ENCODE measurements at places on chromosomes 12 and 14. TPM values are rescaled to one million over a fixed set of nuclear protein-coding genes. Genes with fewer than 3 reads are reported as not detected.

DNA sequence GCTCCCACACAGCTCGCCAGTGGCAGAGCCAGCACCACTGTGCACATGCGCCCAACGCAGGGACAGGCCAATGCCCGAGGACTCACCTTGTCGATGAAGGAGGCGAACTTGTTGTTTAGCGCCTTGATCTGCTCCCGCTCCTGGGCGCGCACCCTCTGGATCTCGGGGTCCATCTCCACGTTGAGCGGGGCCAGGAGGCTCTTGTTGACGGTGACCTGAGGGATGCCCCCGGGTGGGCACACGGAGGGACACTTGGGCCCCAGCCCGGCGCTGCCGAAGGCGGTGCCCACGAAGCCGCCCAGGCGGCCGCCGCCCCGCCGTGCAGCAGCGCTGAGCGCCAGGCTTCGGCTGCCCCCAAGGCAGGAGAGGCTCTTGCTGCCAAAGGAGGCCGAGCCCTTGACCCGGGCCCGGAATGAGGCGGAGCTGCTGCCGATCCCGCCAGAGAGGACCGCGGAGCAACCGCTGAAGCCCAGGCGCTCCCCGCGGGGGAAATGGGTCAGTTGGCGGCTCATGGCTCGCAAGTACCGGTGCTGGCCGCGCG lies at the start of gene KRT72:
Gene KRT72, minus strand, starts transcription at position 523 of the 541 bp plus-strand sequence. Its CDS starts 11 bp downstream, at position 512.
- DNase-seq, result no peak

- DNase-seq, result no peak
These were observed 28.6 kb downstream of the AACS start for GRCh38 chr12:125093681-125094330.

DNA sequence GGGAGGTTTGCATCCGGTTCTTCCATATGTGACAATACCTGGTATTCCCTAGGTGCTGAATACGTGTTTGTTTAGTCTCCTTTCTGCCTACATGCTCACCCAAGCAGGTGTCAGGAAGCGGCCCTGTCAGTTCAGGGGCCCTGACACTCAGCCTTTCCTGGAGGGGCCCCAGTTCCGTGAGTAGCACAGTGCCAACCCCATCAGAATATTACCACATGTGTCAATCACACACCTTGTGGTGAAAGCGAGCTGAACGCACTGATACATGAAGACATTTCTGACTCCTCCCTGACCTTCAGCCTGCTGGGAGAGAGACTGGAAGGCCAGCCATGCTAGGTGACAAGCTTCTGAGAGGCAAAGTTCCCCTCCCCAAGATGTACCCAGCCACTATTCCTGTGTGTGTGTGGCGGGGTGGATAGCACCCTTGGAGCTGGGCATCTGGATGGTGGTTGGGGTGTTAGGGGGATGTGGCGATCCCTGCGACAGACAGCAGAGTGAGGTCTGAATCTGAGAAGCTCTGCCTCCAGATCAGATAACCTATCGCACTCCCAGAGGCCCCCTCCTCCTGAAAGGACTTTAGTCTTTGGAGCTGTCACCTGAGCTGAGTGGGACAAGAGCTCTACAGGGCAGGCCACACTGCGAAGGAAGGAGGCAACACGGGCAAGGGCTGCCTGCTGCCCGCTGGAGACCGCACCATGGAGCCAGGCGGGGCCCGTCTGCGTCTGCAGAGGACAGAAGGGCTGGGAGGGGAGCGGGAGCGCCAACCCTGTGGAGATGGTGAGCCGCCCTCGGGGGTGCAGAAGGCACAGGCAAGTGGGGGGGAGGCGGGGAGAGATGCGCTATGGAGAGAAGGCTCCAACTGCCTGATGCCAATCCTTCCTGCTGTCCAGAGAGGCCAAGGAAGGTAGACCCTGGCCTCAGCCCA lies at the start of gene SOAT2:
Gene SOAT2, plus strand, starts transcription at position 604 of the 925 bp plus-strand sequence. Its CDS starts 92 bp downstream, at position 696.
- no peak for DNase-seq

DNA sequence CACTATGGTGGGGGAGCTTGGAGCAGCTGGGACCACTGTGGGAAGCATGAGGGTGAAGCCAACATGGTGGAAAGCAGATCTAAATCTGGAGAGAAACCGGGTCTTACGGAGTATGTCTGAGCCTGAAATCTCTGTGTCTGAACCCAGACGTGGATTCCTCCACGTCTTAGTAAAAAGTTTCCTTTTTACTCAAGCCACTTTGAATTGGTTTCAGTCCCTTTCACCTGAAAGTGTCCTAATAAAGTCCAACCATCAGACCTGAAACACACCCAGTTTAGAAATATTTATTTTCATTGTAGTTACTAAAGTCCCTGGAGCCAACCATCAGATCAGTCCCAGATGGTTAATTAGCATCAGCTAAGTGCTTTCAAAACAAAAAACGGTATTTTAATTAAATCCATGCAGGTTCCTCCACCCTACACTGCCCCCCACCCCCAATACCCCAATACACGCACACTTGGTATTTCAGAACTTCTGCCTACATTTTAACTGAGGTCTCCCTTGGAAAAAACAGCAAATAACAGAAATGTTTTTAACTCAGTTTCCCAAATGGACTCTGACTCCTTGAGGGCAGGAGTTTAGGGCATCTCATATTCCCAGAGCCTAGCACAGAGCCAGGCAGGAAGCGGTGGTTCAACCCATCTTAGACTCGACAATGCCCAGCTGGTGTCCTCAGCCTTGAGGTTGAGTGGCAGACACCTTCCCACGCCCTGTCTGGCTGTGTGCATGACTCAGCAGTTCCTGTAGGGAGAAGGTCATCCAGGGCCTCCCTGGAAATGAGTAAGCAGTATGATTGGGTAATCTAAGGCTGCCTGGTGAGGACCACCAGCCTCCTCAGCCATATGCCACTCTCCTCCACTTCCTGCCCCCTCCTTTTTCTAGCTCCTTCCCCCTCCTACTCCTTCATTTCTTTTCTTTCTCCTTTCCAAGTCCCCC lies 175.8 kb downstream of the TTC8 start:
- DNase-seq, result peak; percentile 89

- no peak for DNase-seq
These were observed 26.1 kb downstream of the KRT8 start for GRCh38 chr12:52878507-52879393.

- DNase-seq, result no peak
These were observed 75.8 kb downstream of the FRMD6 start for GRCh38 chr14:51727526-51727925.

- no peak for DNase-seq
These were observed 591.0 kb upstream of the TMEM132C start for GRCh38 chr12:127675936-127676335.

RDH16 gene
- total RNA-seq, result not detected

DNA sequence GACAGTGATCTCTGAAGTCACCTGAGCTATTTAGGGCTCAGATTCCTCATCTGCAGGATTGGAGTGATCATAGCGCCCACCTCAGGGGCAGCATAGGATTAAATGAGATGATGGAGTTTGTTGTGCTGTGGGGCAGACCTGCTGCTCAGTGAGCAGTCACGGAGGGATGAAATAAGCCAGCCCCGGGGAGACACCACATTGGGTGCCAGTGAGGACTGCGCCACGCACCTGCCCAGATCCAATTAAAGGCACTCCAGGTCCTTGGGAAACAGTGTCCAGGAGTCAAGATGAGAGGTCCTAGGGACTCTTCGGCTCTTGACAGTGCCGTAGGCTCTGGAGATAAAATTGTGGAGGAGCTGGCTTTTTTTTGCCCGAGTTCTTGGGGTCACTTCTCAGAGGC lies 166.2 kb downstream of the ADGRD1 start:
- no peak for DNase-seq

GRCh38 chr14:22232933-22233332 lies 356.1 kb downstream of the DAD1 start:
- no peak for DNase-seq

IAPP gene
- not detected for total RNA-seq

DNA sequence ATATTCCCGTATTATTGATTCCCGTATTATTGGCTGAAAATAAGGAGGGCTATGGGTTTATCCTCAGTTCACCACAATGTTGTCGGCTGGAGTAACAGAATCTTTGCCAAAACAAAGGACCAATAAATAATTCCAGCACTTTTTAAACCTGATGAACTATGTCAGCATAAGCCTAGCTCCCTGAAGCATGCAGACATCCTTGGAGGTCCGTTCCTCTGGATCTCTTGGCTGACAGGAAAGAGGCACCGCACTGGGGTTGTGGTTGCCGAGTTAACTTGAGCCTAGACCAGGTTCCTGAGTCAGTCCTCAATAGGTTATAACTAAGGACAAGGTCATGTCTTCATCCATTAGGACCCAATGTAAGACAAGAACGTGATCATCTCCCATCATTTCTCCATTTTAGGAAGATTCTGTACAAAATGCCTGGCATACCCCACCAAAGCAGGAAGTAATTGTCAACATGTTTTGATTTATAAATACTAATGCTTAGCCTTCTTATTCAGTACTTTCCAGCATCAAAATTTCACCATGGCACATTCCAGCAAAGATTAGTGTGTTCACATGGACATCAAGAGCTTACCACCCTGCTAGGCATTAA lies 36.6 kb downstream of the NID2 start:
- DNase-seq, result peak; percentile 57

CFAP251 gene
- total RNA-seq, result 0.74 TPM

GRCh38 chr14:79580414-79580813 lies 630.9 kb downstream of the DIO2 start:
- no peak for DNase-seq

DNA sequence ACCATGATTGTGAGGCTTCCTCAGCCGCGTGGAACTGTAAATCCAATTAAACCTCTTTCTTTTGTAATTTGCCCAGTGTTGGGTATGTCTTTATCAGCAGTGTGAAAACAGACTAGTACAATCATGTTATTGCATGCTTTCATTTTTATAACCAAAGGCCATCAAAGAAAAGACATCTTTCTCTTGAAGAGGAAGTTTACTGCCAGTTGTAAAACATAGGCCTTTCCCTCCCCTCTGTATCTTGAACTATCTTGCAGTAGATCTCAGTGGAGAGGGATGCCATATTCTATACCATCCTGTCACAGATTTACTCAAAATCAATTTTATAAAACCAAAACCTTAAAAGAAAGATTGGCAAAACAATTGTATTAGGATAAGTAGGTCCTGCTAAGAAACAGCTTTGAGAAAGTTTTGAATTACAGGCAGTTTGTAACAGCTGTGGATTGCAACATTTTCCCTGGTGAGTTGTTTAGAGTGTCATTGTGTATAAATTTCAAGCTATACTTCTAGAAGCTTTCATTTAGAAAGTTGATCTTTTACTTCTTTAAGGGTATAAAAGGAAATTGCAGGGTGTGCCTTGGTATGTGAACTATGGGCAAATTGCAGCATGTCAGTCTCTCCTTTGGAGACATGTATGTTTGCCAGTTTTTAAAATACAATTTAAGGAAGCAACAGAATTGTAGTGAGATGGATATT lies 128.0 kb downstream of the ATP23 start:
- no peak for DNase-seq

GRCh38 chr14:71362920-71363584 lies 455.8 kb downstream of the PCNX1 start:
- no peak for DNase-seq

GRCh38 chr12:5985471-5985870 lies 40.4 kb upstream of the ANO2 start:
- DNase-seq, result no peak

- no peak for DNase-seq
These were observed 328.8 kb upstream of the PDE3A start for GRCh38 chr12:20039562-20039961.

DNA sequence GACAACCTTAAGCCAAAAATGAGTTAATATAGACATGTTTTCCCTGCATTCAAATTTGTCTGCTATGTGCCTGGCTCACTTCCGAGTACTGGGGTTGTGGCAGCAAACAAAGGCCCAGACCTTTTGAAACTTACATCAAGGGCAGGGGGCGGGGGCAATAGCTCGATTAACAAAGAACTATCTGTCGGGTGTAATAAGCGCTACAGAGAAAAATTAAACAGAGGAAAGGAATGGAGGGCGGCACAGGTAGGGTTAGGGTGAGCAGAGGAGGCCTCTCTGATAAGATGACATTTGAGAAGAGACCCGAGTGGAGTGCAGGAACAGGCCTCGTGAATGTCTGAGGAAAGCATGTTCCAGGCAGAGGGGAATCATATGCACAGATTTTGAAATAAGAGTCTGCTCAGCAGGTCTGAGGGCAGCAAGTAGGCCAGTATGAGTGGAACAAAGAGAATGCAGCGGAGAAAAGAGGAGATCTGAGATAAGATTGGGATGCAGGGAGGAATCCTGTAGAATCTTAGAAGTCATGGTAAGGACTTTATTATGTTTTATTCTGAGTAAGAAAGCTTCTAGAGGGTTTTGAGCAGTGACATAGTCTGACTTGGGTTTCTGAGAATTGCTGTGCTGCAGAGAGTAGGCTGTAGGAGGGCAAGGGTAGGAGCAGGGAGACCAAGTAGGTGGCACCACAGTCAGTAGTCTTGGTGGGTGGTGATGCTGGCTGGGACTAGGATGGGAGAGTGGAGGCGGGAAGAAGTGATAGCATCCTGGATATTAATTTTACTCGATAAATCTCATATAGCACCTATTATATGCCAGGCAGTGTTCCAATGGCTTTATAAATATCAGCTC lies 52.6 kb downstream of the BICDL1 start:
- no peak for DNase-seq

GRCh38 chr12:86261142-86261541 lies 5.0 kb upstream of the MGAT4C start:
- DNase-seq, result no peak

- DNase-seq, result no peak
These were observed 54.9 kb downstream of the IRAK3 start for GRCh38 chr12:66243911-66244310.

DCAF11 gene
- total RNA-seq, result 64.7 TPM

DNA sequence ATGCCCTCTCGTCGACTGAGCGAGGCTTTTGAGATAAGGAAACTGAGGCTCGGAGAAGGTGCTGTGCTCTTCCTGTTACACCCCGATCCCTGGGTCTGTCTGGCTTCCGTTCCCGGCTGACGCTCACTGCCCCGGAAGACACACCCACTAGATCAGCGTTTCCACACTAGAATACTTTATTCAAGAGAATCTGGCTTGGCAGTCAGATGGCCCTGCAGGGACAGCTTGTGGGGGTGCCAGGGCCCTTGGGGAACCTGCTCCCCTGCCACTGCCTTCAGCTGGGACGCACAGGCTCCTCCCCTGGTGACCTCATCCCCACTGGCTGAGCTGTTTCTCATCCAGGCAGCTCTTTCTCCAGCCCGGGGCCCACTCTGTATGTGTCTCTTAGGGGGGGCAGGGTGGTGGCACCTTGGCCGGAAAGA lies 13.7 kb downstream of the PGF start:
- no peak for DNase-seq

SLC2A13 gene
- total RNA-seq, result 0.96 TPM

- no peak for DNase-seq
These were observed 76.0 kb downstream of the PAWR start for GRCh38 chr12:79614730-79615129.

DPF3 gene
- 5.6 TPM for total RNA-seq

DNA sequence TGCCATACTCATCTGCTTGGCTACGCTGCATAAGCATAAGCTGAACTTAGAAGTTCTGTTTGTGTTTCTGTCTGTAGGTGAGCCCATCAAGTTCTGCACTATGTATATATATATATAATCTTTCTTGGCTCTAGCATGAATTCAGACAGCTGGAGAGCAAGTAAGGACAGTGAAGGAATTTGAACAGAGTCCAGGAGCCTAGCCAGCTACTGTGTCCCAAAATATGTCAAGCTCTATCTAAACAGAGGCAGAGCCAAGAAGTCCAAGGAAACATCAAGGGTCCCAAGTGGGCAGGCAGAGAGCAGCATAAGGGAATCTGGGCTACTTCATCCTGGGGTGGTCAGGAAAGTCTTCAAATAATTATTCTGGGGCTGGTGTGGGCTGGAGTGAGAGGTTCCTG lies 118.5 kb upstream of the NPAS3 start:
- DNase-seq, result no peak

Data from MG63 (cell line).